ENCODE measurements at places on chromosomes 11 and 22.

GRCh38 chr11:6526411-6527135, 29.5 kb downstream of the DNHD1 start:
- DNase-seq = no peak

GRCh38 chr11:47276923-47277322, 7.0 kb downstream of the MADD start:
- no peak for DNase-seq

DNA sequence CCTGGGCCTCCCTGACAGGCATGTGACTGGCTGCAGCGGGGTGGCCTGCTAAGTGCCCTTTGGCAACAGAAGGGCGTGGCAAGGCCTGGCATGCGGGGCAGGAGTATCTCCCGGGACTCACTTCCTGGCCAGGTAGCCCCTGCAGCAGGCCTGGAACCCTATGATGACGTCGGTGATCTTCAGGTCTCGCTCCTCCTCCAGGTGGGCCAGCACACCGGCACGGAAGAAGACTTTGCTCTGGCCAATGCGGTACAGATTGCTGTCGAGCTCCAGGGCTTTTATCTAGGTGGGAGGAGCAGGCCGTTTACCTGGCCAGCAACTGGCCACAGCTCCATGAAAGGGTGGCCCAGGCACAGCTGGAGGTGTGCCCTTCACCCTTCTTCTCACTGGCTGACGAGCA, 50.9 kb downstream of the APOL1 start:
- no peak for DNase-seq

DNA sequence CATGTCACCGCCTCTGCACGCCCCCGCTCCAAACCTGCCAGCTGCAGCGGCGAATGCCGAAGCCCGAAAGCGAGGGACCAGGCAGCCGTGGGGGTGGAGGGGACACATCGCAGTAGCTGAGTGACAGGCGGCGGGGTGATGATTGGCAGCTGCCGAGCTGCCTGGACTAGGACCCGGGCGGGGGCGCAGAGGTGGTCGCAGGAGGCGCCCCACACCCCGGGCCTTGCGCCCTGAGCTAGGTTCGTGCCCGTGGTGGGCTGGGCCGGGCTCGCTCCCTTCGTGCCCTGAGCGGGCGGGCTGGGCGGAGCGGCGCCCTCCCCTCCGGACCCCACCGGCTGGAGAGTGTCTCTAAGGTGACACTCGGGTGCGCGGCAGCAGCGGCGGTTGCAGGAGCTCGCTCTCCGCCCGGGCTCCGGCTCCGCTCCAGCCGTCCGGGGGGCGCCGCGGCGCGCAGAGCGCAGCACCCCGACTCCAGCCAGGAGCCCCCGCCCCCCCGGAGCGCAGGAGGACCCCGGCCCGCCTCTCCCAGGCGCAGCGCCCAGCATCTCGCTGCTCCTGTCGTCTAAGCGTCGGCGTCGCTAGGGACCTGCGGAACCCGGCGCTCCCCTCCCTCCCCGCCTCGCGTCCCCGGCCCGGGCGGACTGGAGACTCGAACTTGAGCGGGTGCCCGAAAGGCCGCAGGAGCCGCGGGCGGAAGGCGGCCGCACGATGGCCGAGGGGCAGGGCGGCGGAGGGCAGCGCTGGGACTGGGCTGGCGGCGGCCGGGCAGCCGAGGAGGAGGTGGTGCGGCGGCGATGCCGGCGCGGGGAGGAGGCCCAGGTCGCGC, 14.5 kb upstream of the DGKZ start:
- DNase-seq = peak; percentile 53

- peak; percentile 90 for DNase-seq
Measured at GRCh38 chr22:39176143-39176713, 23.7 kb upstream of the CBX7 start.

DNA sequence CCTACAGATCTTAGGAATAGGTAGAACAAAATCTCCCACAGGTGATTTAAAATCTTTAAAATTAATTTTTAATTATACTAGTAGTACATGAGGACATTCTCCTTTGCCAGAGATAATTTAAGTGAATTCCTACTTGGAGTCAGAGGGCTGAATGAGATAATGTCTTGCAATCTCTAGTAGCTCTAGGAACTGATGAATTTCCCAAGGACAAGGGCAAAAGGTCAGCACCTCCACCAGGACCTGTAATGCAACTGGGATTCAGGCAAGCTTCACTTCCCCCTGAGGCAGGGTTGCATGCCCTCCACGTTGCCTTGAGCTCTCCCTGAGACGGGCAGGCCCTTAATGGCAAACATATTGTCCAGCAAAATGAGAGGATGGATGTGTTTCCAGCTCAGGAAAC, 330.3 kb upstream of the PITPNB start:
- no peak for DNase-seq

- no peak for DNase-seq
Measured at GRCh38 chr22:49086606-49087157, 741.0 kb downstream of the BRD1 start.

DNA sequence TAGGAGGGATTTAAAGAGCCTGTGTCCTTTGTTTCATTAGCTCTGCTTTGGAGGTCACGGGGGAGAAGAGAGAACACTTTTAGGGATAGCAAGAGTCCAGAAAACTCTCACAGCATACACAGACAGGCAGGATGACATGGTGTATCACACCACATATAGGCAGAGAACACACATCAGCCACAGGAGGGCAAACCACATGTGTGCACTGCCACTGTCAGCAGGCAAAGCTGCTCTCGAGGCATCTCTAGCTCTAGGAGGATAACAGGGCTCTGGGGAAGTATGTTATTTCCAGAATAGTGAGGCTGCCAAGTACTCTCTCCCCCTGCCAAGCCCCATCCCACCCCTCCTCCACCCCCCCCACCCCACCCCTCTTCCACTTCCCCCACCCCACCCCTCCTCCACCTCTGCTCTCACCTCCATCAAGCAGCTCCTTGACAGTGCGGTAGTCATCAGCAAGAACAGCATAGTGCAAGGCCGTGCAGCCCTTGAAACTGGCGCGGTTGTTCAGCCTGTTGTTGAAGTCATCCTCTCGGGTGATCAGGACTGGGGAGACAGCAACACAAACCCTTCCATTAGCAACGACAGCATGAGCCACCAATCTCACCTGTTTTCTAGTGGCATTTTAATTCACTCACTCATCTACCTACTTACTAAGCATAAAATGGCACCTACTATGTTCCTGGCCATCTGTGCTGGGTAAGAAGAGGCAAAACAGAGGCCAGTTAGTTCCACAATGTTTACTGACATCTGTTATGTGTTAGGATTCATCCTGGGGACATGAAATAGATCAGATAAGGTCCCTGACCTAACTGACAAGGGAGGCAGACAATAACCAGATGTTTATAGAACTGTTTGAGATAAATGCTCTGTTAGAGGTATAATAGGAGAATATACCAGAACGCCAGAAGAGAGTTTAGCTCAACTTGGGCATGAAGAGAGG, 75.6 kb downstream of the CLPB start:
- no peak for DNase-seq

DNA sequence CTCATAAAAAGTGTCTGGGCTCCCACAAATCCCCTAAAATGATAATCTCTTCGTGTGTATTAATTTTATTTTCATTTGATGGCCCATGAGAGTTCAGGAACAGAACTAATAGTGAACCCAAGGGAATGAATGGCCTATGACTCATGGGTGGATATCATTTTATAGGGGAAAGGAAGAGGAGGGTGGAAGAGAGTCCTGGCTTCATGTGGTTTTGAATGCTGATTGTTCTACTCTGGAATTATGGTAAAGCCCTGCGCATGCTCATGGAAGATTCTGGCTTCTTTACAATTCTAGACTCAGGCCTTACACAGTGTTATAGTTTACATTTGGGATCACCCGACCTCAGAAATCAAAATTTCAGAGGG, 35.2 kb downstream of the MAML2 start:
- peak; percentile 52 for DNase-seq

DNA sequence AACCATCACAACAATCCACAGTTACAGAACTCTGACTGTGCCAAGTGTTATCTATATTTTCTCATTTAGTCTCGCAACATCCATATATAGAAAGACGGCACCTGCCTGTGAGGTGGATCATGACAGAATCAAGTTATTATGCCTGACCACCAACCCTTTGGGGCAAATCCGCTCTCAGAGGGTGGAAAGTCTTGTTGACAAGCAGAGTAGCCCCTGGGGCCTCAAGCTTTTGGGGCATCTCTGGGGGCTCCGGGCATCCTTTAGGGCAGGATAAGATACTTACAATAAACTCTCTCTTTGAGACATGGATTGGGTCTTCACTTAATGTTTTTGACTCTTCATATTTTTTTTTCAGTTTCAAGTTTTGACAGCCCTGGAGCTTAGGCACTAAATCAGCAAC, 150.5 kb upstream of the NAV2 start:
- no peak for DNase-seq

DNA sequence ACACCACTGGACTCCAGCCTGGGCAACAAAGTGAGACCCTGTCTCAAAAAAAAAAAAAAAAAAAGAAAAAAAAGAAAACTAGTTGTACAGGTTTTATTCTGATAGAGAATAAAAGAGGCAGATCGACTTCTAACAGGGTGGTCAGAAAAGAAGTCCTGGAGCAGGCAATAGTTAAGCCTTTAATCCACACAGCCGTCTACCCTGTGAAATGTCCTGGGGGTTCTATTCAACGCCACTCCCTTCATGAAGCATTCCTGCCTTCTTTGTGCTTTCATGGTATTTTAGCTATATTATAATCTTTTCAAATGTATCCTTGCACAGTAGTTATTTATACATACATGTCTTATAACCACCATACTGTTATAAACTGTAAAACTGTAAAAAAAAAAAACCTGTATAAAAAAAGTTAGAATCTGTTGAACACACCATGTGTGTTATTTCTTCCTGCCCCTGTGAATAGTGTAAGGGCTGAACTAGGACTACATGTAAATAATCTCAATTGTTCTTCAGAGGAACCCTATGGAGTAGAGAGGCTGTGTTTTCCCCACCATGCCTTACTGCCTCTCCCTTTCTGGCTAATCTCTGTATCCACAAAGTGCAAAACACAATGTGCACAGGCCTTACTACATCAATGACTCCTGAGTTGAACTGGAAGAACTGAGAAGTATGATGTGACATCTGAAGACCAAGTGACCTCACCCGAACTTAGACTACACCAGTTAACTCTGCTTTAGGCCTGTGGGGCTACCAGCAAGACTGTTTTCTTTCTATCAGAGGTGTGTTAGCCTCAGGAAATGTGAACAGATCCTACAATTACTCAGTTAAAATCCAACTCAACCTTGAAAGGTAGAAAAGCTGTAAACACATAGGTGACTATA, 25.3 kb downstream of the PRCP start:
- DNase-seq = no peak

DNA sequence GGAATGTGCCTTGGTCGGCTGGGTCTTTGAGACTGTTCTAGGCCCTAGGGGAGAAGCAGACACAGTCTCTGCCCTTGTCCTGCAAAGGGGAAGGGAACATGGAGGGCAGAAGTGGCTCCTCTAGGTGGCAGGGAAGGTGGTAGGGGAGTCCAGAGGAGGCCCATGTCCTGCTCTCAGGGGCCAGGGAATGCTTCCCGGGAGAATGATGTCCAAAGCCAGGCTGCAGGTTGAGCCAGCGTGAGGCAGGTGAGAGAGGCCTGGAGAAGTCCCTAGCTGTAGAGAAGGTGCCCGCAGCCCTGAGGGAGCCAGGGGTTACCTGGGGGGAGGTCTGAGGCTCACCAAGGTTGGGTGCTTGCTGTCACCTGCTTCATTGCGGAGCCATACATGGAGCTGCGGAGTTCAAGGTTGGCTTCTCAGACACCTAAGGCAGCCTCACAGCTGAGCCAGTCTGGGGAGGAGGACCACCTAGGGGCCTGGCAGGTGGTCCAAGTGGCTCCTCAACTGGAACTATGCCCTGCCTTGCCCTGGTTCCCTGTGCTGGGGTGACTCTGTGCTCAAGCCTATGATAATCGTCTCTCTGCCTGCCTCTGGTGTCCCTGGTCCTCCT, 46.1 kb downstream of the SMIM38 start:
- no peak for DNase-seq

DNA sequence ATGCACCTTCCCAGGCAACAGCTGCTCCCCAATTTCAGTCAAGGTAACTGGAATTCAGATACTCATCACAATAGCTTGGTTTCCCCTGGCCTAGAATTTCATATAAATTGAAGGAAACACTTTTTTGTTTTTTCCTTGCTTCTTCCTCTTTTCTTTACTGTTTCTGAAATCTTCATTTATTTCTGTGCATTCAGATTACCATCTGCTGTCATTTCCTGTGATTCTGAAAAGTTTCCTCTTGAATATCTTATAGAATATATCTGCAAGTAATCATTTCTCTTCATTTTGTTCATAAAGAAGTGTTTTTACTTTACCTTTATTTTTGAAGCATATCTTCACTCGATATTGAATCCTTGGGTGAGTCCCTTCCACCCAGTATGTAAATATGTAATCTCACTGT, 85.3 kb downstream of the GAB4 start:
- DNase-seq = no peak

DNA sequence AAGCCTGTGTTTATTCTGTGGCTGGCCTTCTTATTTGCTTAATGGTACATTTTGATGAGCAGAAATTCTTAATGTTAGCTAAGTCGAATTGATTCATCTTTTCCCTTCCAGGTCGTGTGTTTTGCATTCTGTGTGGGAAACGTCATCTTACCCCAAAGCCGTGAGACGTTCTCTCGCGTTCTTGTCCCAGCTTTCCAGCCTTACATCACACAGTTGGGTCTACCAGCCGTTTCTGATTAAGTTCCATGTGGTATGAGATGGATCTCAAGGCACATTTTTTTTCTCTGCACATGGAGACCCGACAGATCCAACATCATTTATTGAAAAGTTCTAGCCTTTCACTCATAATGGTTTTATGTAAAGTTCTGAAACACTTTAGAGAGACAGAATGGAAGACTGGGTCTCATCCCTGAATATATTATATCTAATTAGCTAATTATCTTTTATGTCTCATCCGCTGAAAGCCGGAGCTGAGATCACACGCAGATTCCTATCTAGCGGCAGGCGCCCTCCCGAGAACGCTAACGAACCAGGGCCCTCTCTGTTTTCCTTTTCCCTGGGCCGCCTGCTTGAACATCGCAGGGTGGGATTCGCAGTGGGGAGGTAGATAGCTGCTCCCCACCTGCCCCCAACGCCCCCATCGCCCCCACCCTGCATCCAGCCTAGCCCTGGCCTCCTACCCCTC, 1162.2 kb downstream of the BRD1 start:
- DNase-seq = peak; percentile 87

GRCh38 chr11:26418386-26418912, 86.5 kb downstream of the ANO3 start:
- DNase-seq = no peak

GRCh38 chr22:34324763-34325162, 404.5 kb upstream of the LARGE1 start:
- no peak for DNase-seq

GRCh38 chr11:103798026-103798425, 238.4 kb upstream of the DDI1 start:
- peak; percentile 76 for DNase-seq
